GM12891 (cell line): ENCODE measurements at places on chromosomes 11 and 22.

GRCh38 chr11:88280673-88281316 lies 56.7 kb downstream of the CTSC start:
- no peak for DNase-seq

DNA sequence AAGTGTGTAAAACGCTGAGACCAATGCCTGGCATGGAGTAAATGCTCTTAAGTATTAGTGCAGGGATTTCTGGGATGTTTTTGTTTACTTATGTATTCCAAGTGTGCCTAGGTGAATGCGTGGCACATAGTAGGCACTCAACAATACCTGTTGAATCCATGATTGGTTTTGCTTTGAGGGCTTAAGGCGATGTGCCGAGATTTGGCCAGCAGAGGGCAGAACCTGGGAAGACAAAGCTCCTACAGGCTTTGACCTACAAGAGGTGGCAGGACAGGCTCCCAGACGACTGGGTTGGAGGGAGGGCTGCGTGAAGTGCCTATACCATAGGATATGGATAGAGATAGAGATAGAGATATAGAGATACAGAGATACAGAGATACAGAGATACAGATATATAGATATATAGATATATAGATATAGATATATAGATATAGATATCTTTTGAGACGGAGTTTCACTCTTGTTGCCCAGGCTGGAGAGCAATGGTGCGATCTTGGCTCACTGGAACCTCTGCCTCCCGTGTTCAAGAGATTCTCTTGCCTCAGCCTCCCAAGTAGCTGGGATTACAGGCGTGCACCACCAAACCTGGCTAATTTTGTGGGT lies 13.9 kb downstream of the KCNE3 start:
- DNase-seq: peak; percentile 50

DNA sequence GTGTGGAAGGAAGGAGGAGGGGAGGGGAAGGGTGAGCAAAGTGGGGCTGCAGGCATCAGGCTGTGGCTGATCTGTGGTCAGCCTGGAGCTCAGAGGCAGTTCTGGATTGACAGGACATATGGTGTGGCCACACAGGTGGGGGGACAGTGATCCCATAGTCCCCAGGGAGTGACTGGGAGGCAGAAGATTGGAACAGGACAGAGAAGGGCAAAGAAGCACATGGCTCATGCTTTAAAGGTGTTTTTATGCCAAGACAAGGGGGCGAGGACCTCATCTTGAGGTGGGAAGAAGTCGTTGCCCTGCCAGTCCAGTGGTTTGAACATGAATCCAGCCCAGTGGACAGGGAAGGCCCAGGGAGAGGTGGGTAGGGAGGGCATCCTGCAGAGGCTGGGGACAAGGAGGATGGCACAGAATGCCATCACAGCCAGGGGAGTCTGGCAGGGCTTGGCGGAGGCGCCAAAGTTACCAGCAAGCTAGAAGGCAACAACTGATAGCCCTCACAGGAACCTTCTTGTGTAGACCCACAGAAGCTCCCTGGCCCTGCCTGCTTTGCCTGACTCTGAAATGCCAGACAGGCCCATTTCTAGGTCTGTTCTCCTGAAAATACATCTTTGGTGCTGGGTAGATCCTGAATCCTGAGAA lies 3.1 kb downstream of the BET1L start:
- DNase-seq: no peak

DNA sequence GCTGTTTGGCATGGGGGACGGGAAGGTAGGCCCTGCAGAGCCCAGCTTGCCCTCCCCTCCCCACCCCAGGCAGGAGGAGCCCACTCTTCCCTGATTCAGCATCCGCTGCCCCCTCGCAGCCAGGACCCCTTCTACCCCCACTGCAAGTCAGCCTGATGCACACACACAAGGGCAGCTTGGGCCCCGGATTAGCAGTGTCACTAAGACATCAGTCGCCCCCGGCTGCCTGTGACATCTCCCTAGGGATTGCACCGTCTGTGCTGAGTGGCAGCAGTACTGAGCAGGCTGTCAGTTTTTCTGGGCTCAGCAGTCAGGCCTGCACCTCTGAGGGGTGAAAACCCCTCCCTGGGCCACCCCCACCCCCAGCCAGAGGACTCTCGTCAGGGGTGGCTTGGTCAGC lies 30.4 kb upstream of the SYT7 start:
- no peak for DNase-seq

GRCh38 chr11:114001416-114001815 lies 26.5 kb downstream of the HTR3A start:
- DNase-seq: no peak

DNA sequence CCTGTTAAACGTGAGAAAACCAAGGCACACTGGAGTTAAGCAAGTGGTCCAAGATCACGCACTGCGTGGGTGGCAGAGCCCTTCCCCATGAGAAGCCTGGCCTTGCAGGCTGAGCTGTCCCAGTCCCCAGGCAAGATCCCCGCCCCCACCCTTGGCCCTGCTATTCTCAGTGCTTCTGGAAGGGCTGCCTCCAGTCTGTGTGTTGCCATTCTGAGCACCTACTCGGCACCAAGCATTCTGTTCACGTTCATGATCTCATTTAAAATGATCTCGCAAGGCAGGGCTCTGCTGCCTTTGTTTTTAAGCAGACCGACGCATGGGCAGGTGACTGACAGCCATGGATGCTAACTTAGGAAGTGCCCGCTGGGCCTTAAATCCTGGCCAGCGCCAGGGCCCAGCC lies 62.8 kb downstream of the PHF21B start:
- no peak for DNase-seq

DNA sequence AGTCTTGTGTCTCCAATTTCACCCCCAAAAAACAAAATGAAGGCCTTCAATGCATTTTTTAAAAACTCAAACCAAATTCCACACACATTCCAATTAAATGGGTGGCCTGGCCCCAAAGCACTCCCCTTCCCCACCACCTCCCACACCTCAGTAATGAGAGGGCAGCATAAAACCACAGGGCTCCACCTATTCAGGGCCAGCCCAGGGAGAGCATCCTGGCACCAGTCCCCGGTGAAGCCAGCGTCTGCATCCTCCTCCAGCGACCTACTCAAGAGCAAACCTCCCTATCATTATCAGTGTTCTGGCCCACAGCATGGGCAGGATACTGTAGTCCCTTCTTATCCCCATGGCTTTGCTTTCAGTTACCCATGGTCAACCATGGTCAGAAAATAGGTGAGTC lies 17.8 kb upstream of the OR8B8 start:
- DNase-seq: no peak
